ENCODE measurements at places on chromosomes 7 and 10.
A peak's percentile ranks its signal among the peaks of the same experiment; 100 is the strongest.

DNA sequence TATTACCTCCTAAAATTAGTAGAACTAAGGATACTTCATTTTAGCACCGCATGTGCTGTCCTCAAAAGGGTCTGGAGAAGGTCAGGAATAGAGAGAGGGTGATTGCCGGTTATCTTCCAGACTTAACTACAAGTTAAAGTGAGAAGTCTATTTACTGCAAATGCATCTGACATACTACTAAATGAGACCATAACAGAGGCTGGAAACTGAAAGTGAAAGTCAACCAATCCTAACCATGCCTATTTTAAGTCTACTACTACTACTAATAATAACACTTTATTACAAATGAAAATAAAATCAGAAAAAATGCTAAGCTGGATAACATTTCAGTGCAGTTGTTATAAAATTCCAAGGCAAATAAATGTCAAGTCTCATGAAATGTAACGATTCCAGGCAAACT, 244.7 kb downstream of the KIF20B start:
- DNase-seq, result no peak

- DNase-seq, result no peak
Observed at GRCh38 chr10:76125900-76126299, 694.5 kb downstream of the LRMDA start.

GRCh38 chr7:102456327-102456726, 8.3 kb downstream of the ALKBH4 start:
- DNase-seq, result no peak

GRCh38 chr10:131755200-131755599, 145.6 kb upstream of the PPP2R2D start:
- no peak for DNase-seq

GRCh38 chr10:45144326-45145070, 143.8 kb downstream of the ZNF22 start:
- DNase-seq, result no peak

GRCh38 chr10:69145864-69146263, 21.9 kb downstream of the VPS26A start:
- DNase-seq, result no peak

GRCh38 chr7:36472141-36472729, 82.6 kb downstream of the ANLN start:
- DNase-seq, result no peak

DNA sequence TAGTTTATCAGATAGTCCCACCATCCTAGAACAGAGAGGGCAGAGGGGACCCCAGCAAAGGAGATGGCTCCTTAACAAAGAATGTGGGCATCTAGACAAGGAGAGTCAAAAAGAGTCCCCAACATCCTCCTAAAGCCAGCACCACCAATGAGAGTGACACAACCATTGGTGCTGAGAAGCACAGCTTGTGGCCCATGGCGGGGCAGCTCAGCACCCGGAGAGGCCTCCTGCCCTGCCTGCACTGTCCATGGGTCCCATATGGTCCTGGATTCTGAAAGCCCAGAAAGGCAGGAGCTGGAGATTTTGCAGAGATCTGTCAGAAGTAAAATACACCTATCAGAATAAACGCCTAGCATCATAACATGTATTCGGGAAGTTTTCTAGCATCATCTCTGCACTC, 311.8 kb upstream of the ZNF32 start:
- no peak for DNase-seq

GRCh38 chr10:128137877-128138276, 11.7 kb upstream of the MKI67 start:
- no peak for DNase-seq

GRCh38 chr10:97023401-97024167, 162.2 kb downstream of the SLIT1 start:
- DNase-seq, result no peak

DNA sequence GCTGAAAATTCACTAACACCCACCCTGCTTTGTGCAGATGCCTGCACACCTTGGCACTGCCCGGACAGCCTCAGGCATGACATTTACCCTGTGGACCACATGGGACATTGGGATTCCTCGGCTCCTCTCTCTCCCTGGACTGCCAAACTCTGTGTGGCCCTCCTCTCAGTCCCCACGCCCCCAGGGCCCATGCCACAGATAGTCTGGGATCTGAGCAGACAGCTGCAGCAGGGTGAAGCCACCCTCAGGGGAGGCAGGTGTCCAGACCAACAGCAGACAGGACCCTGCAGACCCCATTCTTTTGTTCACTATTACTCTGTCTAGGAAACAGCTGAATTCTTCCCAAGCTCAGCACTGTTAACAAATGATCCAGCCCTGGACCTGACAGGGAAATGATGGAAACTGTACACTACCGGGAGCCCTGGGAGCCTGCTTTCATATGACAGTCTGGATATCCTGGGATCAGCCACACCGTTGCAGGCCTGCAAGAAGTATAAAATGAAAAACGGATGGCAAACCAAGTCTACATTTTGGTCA, 83.4 kb downstream of the VOPP1 start:
- no peak for DNase-seq

DNA sequence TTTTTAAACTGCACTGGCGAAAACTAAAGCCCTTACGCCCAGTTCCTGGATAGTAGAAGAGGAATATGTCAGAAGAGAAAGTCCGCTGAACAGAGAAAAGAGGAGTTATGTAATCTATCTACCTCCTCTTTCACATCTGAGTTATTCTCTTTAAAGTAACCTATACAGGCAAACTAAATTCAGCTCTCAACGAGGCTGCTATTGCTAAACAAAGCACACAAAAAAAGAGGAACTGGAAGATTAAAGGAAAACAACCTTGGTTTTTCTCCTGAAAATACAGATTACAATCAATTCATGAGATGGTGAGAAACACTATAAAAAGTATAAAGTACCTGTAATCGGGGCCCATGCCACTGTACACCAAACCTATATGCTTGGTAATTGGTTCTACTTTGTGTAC, 5.8 kb downstream of the PSMA2 start:
- DNase-seq, result no peak

DNA sequence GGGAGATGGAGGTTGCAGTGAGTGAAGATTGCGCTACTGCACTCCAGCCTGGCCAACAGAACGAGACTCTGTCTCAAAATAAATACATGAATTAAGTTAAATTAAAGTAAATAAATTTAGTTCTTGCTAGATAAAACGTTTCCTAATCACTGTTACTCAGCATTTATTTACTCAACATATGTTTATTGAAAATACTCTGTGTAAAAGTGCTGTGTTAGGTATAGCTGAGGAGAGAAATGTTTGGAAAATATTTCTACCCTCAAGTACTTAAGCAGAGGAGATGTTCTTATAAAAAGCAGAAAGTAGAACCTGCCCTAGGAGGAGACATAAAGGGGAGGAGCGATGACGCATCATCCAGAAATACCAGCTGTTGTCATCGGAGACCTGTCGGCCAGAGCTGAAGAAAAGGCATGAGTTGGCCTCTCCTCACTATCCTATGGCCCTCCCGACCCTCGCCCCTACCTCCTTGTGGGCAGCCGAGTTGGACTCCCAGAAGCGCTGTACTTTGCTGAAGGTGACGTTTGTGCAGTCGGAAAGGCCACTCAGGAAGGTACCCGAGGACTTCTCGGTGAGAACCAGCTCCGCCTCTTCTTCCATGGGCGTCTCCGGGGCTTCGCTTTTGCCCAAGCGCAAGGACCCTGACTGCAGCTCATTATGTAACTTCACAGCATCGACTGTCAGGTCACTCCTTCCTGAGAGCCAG, 1.1 kb downstream of the RRP12 start:
- DNase-seq, result peak; percentile 50

DNA sequence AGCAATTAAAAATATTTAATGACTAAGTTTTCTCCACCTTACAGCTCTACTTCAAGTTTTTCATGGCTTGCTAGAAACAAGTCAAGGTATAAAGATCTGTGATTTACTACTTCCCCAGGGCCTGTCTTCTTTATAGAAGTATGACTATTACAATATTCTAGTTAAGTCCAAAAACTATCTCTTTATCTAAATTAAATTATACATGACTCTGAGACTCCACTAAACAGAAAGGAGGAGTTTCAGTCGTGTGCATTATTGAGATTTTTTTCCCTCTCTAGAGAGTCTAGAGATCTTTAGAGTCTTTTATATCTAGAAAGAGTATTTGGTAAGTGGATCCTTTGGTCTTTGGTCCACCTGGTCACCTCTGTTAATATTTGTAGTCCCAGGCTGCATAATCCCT, 100.7 kb downstream of the SEMA3E start:
- no peak for DNase-seq

DNA sequence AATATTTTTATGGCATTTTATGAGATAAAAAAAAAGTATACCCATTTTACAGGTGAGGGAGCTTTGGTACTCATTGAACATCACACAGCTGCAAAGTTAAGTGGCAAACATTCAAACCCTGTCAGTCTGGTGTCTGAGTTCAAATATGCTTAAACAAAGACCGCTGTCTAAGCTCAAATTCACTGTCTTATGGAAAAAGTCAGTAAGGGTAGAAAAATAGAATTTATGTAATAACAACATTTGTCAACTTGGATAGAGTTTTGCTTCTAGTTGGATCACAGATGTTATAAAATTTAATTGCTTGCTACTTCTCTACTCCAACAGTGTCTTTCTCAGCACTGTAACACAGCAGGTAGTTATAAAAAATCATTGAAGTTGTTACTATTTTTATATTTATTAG, 161.7 kb upstream of the CSTF2T start:
- no peak for DNase-seq

- DNase-seq, result no peak
Observed at GRCh38 chr7:135597926-135598305, 40.2 kb downstream of the NUP205 start.

- DNase-seq, result no peak
Observed at GRCh38 chr10:52779541-52780390, 7.2 kb upstream of the MBL2 start.

GRCh38 chr7:89123871-89124270, 328.3 kb upstream of the TEX47 start:
- DNase-seq, result no peak

DNA sequence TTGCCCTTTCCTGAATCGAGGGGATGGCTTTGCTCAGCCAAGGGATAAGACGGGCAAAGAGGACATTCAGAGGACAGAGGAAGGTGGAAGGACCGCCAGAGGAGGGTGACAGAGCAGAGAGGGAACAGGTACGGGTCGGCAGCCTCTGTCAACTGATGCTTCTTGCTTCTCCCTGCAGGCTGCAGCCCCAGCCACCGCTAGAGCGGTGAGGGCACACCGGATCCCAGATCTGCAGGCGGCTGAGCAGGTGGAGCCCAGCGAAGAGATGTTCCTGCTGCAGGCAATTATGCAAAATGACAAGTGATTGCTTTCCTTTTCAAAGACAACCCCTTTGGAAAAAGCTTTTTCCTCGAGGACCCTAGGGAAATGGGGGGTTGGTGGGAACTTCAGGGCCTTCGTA, 181.9 kb upstream of the ANKRD30A start:
- DNase-seq, result no peak

GRCh38 chr10:125231116-125231812, 70.9 kb upstream of the CTBP2 start:
- DNase-seq, result no peak

GRCh38 chr7:35260246-35260645, 6.3 kb upstream of the TBX20 start:
- no peak for DNase-seq

All from central memory CD4-positive, alpha-beta T cell (primary cell).